Activated naive CD4-positive, alpha-beta T cell treated with anti-CD3 and anti-CD28 coated beads, Interleukin-2, amount 50 U/mL, for 72 hours (primary cell): ENCODE measurements at places on chromosomes 7 and 10. TPM values are rescaled to one million over a fixed set of nuclear protein-coding genes. Genes with fewer than 3 reads are reported as not detected.

MSS51 gene
- 3.7 TPM for total RNA-seq

DNA sequence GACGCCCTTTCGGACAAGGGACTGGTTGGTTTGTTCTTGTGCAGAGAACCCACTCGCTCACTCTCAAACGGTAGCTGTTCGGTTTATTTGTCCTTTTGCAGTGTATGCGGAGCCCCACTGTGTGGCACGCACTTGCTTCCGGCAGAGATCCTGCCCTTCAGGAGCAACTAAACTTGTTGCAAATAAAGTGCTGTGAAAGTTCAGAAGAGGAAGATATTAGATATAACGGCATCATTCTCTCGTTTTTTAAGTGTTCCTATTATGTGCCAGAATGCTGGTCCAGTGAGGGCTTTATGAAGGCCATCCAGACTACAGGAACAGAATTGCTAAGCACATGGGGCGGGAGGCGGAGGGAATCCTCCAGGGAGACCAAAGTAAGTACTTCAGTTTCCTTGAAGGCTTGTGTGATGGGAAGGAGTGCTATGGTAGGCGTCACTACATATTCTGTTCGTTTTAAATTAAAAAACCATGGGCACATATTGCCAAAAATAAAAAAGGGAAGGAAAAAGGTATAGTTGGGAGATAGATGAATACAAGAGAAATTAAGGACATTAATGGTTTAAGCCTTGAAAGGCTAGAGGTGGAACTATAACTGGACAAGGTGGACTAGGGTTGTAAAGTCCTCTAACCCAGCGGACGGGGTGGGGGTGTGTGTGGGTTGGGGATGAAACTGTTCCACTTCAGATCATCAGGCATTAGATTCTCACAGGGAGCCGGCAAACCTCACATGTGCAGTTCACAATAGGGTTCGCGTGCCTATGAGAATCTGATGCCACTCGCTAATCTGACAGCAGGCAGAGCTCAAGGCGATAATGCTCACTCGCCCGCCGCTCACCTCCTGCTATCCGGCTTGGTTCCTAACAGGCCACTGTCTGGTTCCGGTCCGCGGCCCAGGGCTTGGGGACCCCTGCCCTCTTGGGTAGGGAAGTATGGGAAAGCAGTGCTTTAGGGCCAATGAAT, 704 bp upstream of the ERLIN1 start:
- peak; percentile 55 for DNase-seq

DNA sequence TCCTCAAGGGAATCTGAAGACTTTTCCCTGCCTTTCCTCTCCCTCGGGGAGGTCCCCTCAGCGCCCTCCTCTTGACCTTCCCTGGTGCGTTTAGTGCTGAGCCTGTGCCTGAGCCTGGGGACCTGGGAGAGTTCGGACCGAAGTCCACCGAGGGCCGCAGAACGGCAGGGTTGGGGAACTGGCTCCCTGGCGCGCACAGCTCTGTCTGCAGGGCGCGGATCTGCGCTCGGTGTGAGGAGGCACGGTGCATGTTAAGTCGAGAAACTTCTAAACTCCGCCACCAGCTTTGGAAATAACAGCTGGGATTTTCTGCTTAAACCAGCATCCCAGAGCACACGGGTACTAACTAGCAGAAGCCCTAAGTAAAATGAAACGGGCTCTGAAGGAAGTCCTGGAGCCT, 44.2 kb upstream of the SLC29A4 start:
- no peak for DNase-seq

- no peak for DNase-seq
Measured at GRCh38 chr10:100826983-100827818, 81.8 kb downstream of the PAX2 start.

GRCh38 chr7:131511774-131512535, 44.5 kb downstream of the PODXL start:
- DNase-seq, result no peak

DNA sequence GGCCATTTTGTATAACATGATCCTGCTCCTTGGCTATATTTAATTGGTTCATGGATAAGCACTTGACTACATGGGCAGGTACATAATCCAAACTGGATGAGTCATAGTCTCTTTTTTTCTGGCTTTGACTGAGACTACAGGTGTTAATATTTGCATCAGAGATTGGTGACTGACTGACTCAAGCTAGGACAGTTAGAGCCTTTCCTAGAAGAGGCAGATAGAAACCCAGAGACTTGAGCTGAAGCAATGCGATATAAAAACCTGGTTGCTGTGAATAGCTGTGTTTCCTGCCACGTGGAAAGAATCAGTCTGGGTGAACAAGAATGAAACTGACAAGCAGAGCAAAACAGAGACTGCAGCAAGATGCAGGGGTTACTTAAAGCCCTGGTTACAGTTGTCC, 81.0 kb downstream of the SAMD9 start:
- peak; percentile 49 for DNase-seq

GRCh38 chr10:127971963-127972615, 65.2 kb downstream of the PTPRE start:
- DNase-seq, result no peak
